ENCODE measurements at places on chromosomes 2 and 18. TPM values are rescaled to one million over a fixed set of nuclear protein-coding genes. Genes with fewer than 3 reads are reported as not detected.
A peak's percentile ranks its signal among the peaks of the same experiment; 100 is the strongest.

The GPR39 gene
- total RNA-seq = 12.7 TPM

The SLC5A7 gene
- total RNA-seq = 0.20 TPM

The CTAGE1 gene
- total RNA-seq = 0.06 TPM

The STON1 gene
- total RNA-seq = 30.7 TPM

The OBSL1 gene
- 57.8 TPM for total RNA-seq

The NEB gene
- 140 TPM for total RNA-seq

The LINC00305 gene
- total RNA-seq = not detected

The MOCOS gene
- total RNA-seq = 7.5 TPM

The RUFY4 gene
- total RNA-seq = 0.17 TPM

The M1AP gene
- total RNA-seq = 2.0 TPM

The MRPL30 gene
- total RNA-seq = 19.7 TPM

The ITGAV gene
- 71.9 TPM for total RNA-seq

DNA sequence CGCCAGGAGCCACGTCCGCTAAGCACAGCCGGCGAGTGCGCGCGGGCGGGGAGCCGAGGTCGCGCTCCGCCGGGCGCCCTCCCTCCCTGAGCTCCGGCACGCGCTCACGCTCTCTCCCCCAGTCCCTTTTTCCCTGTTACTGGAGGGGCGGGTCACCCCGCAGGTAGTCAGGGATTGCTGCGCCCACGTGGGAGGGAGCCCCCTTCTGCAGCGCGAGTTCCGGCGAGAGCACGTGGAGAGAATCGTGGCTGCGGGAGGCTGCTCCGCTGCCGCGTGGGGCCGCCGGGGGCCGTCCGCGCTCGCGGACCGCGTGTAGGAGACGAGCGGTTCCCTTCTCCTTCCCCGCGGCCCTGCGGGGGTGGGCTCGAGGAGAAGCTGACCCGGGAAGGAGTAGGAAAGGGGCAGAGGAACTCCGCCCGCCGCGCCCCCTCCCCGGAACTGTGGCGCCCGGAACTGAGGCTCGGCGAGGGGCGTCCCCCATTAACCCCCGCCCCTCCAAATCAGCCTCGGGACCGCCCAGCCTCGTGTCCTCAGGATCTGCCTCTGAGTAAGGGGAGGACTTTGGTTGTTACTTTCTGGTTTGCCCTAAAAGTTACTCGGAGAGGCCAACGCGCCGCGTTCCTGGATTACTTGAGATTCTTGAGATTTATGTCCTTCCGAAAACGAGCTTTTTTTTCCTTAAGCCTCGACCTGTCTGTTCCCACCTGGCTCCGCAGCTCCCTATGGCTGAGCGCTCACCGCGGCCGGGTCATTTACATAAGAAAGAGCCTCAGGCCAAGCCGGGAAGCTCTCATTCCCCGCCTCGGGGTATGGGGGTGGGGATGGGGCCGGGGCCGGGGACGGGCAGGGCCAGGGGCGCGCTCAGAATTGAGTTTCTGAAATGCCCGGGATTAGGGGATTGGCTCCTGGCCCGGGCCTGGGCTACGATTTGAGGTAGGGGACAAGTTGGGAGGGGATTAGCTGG lies 1.1 kb downstream of the HK2 start:
- DNase-seq = no peak

DNA sequence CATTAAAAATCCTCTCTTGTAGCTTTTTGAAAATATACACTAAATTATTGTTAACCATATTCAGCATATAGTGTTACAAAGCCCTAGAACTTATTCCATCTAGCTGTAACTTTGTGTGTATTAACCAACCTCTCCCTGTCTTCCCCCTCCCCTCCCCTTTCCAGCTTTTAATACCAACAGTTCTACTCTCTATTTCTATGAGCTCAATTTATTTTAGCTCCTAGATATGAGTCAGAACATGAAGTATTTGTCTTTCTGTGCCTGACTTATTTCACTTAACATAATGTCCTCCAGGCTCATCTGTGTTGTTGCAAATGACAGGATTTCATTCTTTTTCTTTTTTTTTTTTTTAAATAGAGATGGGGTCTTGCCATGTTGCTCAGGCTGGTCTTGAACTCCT lies 45.1 kb downstream of the GPD2 start:
- no peak for DNase-seq

- DNase-seq = no peak
These were observed 620.6 kb upstream of the ID2 start for GRCh38 chr2:8061219-8061618.

DNA sequence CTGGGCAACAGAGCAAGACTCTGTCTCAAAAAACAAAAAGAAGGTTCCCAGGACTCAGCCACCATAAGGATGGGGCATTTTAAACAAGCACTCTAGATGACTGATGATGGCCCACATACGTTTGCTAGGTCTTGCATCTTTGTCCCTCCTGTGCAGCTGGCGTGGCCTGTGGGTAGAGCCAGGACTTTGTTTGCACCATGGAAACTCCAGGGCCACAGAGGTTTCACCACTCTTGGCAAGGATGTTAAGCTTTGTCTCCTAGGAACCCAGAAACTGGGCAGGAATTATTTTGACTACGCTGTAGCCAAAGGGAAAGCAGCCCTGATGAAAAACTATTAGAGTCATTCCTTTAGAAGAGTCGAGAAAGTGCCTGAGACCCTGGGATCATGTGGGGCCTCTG lies 75.3 kb upstream of the STPG4 start:
- peak; percentile 13 for DNase-seq

- no peak for DNase-seq
These were observed 94.0 kb downstream of the PLB1 start for GRCh38 chr2:28589746-28590463.

DNA sequence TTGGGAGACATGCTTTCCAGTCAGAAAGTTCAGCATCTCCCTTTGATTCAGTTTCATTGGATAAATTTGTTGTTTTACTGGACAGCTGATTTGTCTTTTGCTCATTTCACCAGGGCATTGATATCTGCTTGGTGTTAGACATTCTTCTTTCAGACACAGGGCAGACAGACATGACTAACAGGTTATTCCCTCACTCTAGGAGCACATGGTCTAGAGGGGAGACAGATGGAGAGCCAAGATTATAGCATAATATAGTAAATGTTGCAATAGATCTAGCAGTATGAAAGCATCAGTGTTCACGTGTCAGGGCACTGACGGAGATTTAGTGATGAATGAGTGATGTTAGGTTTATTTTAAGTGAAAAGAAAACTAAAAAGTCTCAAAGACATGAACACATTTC lies 187.0 kb upstream of the CYRIA start:
- DNase-seq = no peak

GRCh38 chr2:40201425-40201824 lies 250.5 kb downstream of the SLC8A1 start:
- DNase-seq = no peak

- DNase-seq = no peak
These were observed 130.3 kb downstream of the FHOD3 start for GRCh38 chr18:36427831-36428230.

GRCh38 chr18:75739682-75740081 lies 312.2 kb upstream of the SMIM21 start:
- no peak for DNase-seq

DNA sequence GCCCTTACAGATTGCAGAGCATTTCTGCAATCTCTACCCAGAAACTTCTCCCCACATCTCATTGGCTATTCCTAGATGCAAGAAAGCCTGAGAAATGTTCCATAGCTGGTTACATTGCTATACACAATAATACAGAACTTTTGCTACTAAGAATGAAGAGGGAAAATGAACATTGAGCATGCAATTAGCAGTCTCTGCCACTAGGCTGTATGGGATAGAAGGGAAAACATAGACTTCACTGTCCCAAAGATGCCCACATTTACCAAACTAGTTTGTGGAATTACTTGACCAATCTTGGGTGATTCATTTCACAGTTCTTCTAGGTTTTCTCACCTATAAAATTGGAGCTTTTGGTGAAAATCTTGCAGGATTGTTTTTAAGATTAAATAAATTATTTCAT lies 265.7 kb upstream of the NT5C1B start:
- no peak for DNase-seq

GRCh38 chr2:235216901-235217300 lies 265.1 kb downstream of the SH3BP4 start:
- no peak for DNase-seq

DNA sequence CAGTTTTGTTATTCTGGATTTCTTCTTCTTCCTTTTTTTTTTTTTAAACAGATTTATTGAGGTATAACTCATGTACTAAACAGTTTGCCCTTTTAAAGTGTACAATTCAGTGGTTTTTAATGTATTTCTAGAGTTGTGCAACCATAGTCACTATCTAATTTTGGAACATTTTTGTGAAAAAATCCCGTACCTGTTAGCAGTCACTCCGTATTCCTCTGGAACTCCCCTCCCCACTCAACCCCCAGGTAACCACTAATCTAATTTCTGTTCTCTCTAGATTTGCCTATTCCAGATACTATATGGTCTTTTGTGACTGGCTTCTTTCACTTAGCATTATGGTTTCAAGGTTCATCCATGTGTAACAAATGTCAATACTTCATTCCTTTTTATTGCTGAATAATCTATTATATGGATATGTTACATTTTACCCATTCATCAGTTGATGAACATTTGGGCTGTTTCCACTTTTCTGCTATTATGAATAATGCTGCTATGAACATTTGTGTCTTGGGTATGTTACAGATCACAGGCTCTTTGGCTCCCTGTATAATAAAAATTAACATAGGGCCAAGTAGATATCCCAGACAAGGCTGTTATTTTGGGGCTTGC lies 21.9 kb downstream of the EHBP1 start:
- no peak for DNase-seq

GRCh38 chr2:147425437-147426029 lies 419.3 kb upstream of the ACVR2A start:
- DNase-seq = peak; percentile 31

DNA sequence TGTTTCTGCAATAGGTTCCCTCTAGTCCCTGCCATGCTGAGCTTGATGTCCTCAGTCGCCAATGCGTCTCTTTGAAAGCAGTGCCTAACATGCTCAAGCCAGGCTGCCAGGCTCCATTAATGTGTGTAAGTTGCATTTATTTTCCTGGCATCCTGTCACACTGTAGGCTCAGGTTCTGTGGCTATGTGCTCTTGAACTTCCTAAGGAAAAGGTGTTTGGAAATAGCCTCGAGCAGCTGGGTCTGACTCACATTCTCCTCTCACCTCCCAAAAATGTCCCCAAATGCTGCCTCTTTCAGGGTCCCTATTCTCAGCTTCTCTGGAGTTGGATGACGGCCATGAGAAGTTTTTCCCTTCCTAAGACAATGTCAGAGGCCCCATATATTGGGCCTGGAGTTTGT lies 58.0 kb upstream of the SLC14A2 start:
- DNase-seq = no peak

- DNase-seq = no peak
These were observed 325.8 kb downstream of the CCDC178 start for GRCh38 chr18:33114749-33115148.

GRCh38 chr18:52352920-52353319 lies 12.9 kb downstream of the DCC start:
- no peak for DNase-seq

DNA sequence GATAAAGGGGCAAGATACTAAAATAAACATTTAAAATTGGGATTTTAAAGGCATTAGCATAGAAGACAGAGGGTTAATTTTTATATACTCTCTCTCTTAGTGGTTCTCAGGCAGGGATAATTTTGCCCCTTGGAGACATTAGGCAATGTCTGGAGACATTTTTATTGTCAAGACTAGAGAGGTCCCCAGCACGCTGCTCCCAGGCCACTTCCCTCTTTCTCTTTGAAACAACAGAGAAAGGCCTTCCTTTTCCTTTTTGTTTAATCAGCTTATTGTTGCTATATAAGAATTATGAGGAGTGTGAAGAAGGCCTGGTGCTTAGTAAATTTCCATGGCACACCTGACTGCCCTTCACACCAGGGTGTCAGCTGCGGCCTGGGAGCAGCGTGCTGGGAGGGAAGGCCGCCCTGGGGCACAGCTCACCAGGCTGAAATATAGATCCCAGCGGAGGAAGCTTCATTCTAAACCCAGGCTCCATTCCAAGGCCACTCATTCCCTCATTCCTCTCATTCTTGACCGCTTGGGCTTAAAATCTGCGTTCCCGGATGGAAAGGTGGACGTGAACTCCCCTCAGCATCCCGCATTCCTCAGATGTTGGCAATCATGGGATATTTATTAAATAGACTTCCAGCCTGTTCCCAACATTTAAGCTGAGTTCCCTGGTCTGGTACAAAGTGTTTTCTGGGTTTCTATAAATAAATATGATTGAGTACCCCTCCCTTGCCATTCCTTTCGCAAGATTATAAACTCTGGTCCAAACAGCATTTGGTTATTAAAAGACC lies 22.5 kb downstream of the SLC14A2 start:
- DNase-seq = no peak

- DNase-seq = no peak
These were observed 254.4 kb downstream of the ETAA1 start for GRCh38 chr2:67651565-67651964.

- no peak for DNase-seq
These were observed 11.8 kb upstream of the NEDD4L start for GRCh38 chr18:58032233-58032632.

DNA sequence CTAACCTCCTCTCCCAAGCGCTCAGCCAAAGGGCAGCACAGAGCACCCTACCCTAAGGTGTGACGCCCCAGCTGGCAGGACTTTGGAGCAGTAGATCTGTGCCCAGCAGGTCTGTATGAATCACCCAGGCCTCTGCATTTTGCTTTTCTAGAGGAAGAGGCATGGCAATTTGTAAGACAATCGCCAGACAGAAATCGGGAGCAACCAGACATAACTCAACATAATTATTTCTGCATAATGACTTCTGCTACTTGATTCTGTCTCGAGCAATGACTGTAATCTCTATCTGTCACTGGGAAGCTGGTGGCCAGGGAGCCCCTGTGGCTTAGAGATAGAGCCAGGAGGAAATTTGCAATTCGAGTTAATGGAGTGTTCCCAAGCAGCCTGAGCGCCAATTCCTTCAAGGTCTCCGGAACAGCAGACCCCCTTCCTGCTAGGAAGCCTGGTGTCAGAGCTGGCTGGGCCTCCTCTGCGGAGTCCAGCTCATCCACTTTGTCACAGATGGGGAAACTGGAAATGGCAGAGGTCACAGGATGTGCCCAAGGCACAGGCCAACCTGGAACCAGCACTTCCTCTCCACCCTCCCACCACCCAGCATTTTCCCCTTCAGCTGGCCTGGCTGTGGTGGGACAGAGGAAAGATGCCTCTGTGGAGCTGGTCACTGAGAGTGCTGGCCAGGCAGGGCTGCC lies 55.0 kb downstream of the ODC1 start:
- no peak for DNase-seq

DNA sequence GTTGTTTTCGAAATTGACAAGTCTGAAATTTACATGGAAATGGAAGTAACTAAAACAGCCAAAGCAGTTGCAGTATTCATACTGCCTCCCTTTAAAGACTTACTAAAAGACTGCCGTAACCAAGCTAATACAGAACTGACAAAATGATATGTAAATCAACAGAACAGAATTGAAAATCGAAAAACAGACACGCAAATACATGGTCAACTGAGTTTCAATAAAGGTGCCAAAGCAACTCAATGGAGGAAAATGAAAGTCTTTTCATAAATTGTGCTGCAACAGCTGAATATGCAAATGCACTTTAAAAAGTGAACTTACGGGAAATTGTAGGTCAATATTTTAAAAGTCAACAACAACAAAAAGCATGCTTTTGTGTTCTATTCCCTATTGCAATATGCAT lies 34.2 kb downstream of the TMEM131 start:
- DNase-seq = no peak

- no peak for DNase-seq
These were observed 32.3 kb downstream of the ZCCHC2 start for GRCh38 chr18:62555135-62555534.

GRCh38 chr18:48562075-48562474 lies 23.2 kb downstream of the CTIF start:
- no peak for DNase-seq

Measured in mucosa of gallbladder (tissue), 1 donor.